ENCODE measurements at places on chromosomes 3 and 15. TPM values are rescaled to one million over a fixed set of nuclear protein-coding genes. Genes with fewer than 3 reads are reported as not detected.

HIGD1A gene
- 28.8 TPM for total RNA-seq

ALDH1A3 gene
- 26.0 TPM for total RNA-seq

CCNDBP1 gene
- total RNA-seq, result 23.9 TPM

NPRL2 gene
- 13.8 TPM for total RNA-seq

TFG gene
- total RNA-seq, result 154 TPM

GPR171 gene
- total RNA-seq, result not detected

ANXA2 gene
- total RNA-seq, result 4,604 TPM

ACAN gene
- total RNA-seq, result 0.16 TPM

TKT gene
- 1,888 TPM for total RNA-seq

ECE2 gene
- total RNA-seq, result not detected

IL5RA gene
- total RNA-seq, result not detected

ALS2CL gene
- total RNA-seq, result 6.3 TPM

NLGN1 gene
- not detected for total RNA-seq

WNT5A gene
- total RNA-seq, result 0.87 TPM

BCL6 gene
- 7.2 TPM for total RNA-seq

FNDC3B gene
- 30.4 TPM for total RNA-seq

AADACL2 gene
- not detected for total RNA-seq

GP9 gene
- not detected for total RNA-seq

IL17RC gene
- total RNA-seq, result 16.6 TPM

WDR93 gene
- total RNA-seq, result 0.15 TPM

CD96 gene
- total RNA-seq, result not detected

GNAT1 gene
- total RNA-seq, result not detected

TMEM108 gene
- not detected for total RNA-seq

TMEM40 gene
- 0.88 TPM for total RNA-seq

ATP8B4 gene
- total RNA-seq, result 1.1 TPM

UROC1 gene
- total RNA-seq, result not detected

PLSCR2 gene
- not detected for total RNA-seq

XIRP1 gene
- total RNA-seq, result 0.04 TPM

LINGO1 gene
- total RNA-seq, result 8.9 TPM

HYAL1 gene
- 0.50 TPM for total RNA-seq

MEX3B gene
- 4.0 TPM for total RNA-seq

CCDC80 gene
- total RNA-seq, result 74.9 TPM

UMPS gene
- total RNA-seq, result 52.2 TPM

All from A549 treated with RU486 at 1 μM for 4 hours (cell line).